ENCODE measurements at places on chromosomes 1 and 21. TPM values are rescaled to one million over a fixed set of nuclear protein-coding genes. Genes with fewer than 3 reads are reported as not detected.

- DNase-seq, result no peak
Measured at GRCh38 chr1:47435506-47436303, 2.1 kb upstream of the FOXD2 start.

- DNase-seq, result no peak
Measured at GRCh38 chr1:54764922-54765561, 719 bp upstream of the PARS2 start.

GRCh38 chr1:36778740-36779139, 255.6 kb downstream of the GRIK3 start:
- no peak for DNase-seq

DNA sequence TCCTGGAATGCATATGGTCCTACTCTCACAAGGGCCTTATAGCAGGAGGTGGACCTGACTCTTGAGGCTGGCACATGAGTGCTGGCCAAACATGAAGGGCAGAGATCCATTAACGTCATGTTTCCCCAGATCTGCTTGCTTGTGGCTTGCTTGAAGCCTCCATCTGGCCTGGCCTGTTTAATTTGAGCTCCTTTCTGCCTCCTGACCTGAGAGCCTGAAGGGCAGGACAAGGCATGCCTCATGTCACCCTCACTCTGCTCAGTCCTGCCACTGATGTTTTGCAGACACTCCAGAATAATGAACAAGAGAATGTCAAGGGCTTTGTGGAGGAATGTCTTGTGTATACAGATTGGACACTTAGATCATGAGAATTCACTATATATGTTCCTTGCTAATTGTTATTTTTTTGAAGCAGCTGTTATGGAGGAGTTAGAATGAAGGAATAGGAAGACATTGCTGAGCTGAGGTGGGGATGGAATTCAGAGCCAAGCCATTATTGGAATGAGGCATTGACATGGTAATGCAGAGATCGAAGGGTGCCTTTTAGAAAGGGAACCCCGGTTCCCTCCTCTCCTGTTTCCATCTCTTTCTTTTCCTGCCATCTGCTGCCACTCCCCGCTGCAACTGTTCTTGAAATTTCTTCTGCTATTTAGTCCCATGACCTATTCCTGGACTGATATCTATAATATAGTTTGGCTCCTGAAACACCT, 457.0 kb upstream of the PROX1 start:
- no peak for DNase-seq

GRCh38 chr1:180171691-180172090, 17.0 kb downstream of the QSOX1 start:
- no peak for DNase-seq

- no peak for DNase-seq
Measured at GRCh38 chr1:206469411-206469932, 804 bp upstream of the IKBKE start.

DNA sequence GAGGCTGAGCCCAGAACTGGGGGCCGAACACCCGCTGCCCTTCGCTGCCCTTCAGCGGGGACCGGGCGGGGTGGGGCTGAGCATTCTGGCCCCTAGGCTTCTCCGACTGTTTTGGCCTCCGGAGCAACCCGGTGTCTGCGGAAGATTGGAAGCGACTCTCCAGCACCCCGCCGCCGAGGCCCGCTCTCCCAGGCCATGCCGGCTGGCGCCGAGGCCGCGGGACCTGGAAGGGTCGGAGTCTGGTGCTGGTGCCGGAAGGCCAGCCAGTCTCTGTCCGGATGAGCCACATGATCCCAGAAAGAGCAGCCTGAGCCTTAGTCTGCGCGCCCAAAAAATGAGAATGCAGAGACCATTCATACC, 272.0 kb downstream of the FOXD2 start:
- DNase-seq, result no peak

DNA sequence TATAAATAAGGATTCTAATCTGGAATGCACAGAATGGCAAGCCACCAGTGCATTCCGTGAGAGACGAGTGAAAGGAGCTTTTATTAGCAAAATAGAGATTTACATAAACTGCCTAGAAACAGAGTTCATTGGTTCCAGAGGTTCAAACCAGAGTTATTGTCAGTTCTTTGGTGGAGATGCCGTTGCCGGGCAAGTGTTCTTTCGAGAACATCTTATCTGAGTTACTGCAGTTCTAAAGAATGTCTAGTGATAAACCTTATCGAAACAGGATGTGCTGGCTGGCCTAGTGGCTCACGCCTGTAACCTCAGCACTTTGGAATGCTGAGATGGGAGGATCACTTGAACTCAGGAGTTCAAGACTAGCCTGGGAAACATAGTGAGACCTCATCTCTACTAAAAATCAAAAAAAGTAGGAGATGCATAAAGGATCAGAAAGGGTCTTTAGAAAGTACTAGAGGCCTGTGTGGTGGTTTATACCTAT, 19.9 kb upstream of the EVI5 start:
- peak; percentile 95 for DNase-seq

DNA sequence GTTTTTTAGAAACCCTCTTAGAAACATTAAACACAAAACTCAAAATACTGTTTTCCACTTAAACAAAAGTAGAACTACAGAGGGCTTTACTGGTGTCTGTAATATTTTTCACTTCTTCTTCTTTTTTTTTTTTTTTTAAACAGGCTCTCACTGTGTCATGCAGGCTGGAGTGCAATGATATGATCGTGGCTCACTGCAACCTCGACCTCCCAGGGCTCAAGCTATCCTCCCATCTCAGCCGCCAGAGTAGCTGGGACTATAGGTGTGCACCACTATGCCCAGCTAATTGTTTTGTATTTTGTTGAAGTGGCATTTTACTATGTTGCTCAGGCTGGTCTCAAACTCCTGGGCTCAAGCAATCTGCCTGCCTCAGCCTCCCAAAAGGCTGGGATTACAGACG, 194.8 kb downstream of the DAB1 start:
- DNase-seq, result no peak

- DNase-seq, result no peak
Measured at GRCh38 chr1:220527908-220528678, at the start of gene MARK1. Gene MARK1, plus strand, starts transcription at chr1:220528136. Its CDS starts 687 bp downstream, at chr1:220528823.

- peak; percentile 93 for DNase-seq
Measured at GRCh38 chr1:203558064-203558760, 64.3 kb downstream of the OPTC start.

DNA sequence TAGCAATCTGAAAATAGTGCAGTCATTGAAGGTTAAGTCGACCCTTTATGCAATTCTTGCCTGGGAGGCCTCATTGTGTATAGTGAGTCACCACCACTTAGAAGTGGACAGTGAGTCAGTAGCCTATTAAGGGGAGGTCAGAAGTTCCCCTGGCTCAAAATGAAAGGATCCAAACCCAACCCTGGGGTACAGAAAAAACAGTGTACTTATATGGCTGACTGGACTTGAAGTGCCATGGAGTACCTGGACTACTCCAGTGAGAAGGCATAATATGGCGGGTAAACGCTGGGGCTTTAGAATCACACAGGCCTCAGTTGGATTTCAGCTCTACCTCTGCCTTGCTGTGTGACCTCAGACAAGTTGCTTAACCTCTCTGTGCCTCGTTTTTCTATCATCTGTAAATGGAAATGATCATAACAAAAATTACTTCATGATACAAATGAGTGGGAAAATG, 2.2 kb upstream of the BCL9 start:
- peak; percentile 80 for DNase-seq

DNA sequence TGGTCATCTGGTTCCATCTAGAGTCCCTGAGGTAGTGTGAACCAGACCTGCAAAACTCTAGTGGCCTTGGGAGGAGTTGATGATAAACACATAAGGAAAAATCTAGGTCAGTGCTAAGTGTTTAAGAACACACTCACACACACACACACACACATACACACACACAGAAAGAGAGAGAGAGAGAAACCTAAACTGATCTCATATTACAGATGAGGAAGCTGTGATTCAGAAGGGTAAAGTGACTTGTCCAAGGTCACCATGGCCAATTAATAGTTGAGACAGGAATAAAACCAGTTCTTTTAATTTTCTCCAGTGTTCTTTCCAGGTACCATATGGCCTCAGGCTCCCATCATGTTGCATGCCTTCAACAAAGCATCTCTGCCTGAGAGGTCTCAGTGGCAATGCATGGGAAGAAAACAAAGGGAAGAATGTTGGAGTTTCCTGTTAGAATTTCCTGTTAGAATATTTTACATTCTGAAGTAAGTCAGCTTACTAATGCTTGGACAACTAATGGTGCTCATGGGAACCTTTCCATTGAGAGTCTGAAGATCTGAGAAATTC, 77.3 kb upstream of the TSPAN2 start:
- no peak for DNase-seq

GRCh38 chr1:216632980-216633379, 90.2 kb downstream of the ESRRG start:
- no peak for DNase-seq

- DNase-seq, result no peak
Measured at GRCh38 chr1:19458815-19459417, 26.4 kb downstream of the CAPZB start.

DNA sequence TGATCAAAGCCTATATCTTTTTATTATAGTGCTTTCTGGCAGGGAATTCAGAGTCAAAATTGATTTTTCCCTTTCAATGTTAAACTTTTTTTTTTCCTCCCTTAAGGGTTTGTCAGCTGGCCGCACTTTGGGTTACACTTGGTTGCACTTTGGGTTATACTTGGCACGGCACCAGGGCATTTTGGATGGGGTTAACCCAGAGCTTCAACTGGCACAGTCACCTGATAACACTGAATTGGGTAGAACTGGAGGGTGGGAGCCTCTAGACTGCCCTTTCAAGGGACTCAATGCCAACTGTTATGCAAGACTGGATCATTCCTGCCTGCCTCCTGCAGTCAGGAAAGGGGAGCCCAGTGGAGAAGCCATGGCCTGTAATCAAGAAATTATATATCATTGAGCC, 211.5 kb downstream of the KCNJ6 start:
- no peak for DNase-seq

GRCh38 chr1:97007840-97008604, 286.4 kb downstream of the PTBP2 start:
- no peak for DNase-seq

DNA sequence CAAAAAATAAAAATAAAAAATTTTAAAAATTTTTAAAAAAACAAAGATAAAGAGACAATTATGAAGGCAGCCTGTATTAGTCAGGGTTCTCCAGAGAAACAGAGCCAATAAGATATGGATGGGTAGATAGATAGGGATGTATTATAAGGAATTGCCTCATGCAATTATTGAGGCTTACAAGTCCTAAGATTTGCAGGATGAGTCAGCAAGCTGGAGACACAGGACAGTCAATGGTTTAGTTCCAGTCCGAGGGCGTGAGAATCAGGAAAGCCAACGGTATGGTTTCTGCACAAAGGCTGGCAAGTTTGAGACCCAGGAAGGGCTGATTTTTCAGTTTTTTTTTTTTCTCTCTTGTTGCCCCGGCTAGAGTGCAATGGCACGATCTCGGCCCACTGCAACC, 24.1 kb upstream of the EIF4G3 start:
- no peak for DNase-seq

DNA sequence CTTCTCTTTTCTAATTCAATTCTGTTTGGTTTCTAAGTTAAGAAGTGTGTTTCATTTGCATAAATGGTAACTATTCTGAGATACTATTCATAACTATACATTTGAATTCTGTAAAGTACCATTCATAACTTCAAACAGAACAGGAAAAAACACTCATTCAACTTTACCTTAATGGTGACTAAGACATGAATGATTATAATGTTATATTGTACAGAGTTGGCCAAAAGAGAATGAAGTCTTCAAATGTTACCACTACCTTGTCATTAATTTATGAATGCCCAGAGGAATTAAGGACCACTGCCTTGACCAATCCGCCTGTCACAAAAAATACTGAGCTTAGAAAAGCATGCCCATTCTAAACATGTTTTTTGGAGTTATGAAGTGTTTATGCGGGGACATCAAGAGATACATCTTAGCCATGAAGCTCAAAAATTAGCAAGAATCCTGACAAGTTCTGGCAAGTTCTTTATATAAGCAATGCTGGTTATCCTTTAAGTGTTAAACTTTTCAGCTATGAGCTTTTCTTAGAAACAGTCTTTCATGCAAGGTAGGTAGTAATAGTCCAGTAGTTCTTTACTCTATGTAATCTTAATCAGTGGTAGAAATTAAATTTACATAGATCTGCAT, 7.9 kb downstream of the WASF2 start:
- DNase-seq, result no peak

GRCh38 chr1:12076425-12077005, 13.4 kb downstream of the TNFRSF8 start:
- DNase-seq, result no peak

- no peak for DNase-seq
Measured at GRCh38 chr1:35727434-35728040, 8.9 kb upstream of the C1orf216 start.

DNA sequence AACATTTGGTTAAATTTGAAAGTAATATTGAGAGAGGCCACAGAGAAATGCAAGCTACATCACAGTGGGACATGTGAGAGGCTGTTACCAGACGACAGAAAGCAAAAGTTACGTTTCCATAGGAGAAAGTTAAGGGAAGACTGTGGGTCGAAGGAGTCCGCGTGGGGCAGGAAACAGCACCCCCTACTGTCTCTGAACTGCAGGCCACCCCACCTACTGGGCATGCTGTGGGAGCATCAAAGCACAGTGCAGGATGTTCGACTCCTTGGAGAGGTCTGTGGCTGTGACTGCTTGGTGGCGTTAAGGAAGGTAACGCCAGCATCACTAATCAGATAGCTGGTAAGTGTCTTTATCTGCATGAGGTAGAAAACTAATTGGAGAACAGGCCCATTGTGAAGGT, 123.9 kb downstream of the PTBP2 start:
- DNase-seq, result no peak

DNA sequence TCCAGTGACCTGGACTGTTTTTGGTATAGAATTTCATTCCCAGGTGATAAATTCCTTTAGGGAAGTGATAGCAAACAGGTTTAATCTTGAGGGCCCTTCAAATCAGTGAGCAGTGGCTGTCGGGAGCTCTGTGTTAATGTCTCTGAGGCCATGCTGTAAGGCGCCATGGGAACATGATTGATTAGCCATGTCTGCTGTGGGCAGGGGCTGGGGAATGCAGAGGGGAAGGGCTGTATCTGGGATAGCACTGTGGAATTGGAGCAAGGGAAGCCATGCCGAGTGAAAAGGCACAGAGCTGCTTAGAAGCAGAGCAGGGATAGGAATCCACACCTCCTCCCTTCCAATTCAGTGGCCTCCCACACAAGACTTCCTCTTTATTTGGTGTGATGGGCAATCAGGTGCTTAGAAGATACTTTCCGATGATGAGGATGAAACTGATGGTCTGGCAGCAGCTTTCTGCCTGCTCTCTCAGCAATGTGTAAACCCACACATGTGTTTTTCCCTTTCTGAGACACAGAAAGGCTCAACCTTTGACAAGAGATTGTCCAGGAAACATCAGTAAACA, 83.8 kb upstream of the SSX2IP start:
- DNase-seq, result no peak

- DNase-seq, result no peak
Measured at GRCh38 chr1:5551274-5551975, 440.8 kb downstream of the NPHP4 start.

GRCh38 chr1:233514946-233515391, 98.9 kb upstream of the KCNK1 start:
- no peak for DNase-seq

RAB25 gene
- polyA plus RNA-seq, result not detected

TGFB2 gene
- 10.2 TPM for polyA plus RNA-seq

LCE1D gene
- polyA plus RNA-seq, result not detected

NT5C1A gene
- not detected for polyA plus RNA-seq

PRAMEF5 gene
- polyA plus RNA-seq, result not detected

ETV3L gene
- polyA plus RNA-seq, result 0.04 TPM

TRIM17 gene
- polyA plus RNA-seq, result 0.27 TPM

TNFRSF8 gene
- 0.22 TPM for polyA plus RNA-seq

WDR64 gene
- polyA plus RNA-seq, result not detected

KCNT2 gene
- 1.3 TPM for polyA plus RNA-seq

IQGAP3 gene
- 6.3 TPM for polyA plus RNA-seq

OLFML3 gene
- 105 TPM for polyA plus RNA-seq

PLA2G2C gene
- not detected for polyA plus RNA-seq

BRINP3 gene
- 0.09 TPM for polyA plus RNA-seq

All from AG04450 (cell line).